ENCODE measurements at places on chromosomes 5 and 9. TPM values are rescaled to one million over a fixed set of nuclear protein-coding genes. Genes with fewer than 3 reads are reported as not detected.

The CARTPT gene
- not detected for total RNA-seq

The MOB3B gene
- 0.26 TPM for total RNA-seq

The TMEM171 gene
- total RNA-seq, result not detected

The FAT2 gene
- not detected for total RNA-seq

The ECM2 gene
- not detected for total RNA-seq

The ARL14EPL gene
- total RNA-seq, result not detected

The LSM11 gene
- total RNA-seq, result 9.0 TPM

The HTR4 gene
- not detected for total RNA-seq

The GTF3C4 gene
- 19.3 TPM for total RNA-seq

The PCSK1 gene
- not detected for total RNA-seq

The BTNL8 gene
- not detected for total RNA-seq

The MAMDC4 gene
- total RNA-seq, result 18.2 TPM

The CCNJL gene
- not detected for total RNA-seq

The FBP1 gene
- total RNA-seq, result 0.39 TPM

The CTNND2 gene
- not detected for total RNA-seq

The RAB3C gene
- total RNA-seq, result not detected

The CKMT2 gene
- total RNA-seq, result not detected

The OTP gene
- total RNA-seq, result not detected

The PCDHB4 gene
- total RNA-seq, result not detected

The CEL gene
- 1.8 TPM for total RNA-seq
